ENCODE measurements at places on chromosomes 12 and 14.

DNA sequence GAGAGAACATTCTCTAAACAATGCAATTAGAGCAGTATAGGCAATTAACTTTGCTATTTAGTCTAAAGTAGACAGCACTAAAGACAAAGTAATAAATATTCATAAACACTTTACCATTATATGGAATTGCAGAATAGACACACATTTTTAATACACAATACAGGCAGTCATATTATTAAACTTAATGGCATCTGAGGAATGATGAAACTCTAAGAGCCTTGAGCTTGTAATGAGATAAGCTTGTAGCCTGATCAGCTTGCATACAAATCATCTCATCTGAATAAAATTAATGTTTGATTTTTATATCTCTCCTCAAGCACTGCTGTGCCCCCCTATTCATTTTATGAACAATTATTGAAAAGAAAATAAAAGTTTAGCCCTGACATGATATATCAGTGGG is 107.6 kb downstream of the MGAT4C start:
- no peak for DNase-seq

DNA sequence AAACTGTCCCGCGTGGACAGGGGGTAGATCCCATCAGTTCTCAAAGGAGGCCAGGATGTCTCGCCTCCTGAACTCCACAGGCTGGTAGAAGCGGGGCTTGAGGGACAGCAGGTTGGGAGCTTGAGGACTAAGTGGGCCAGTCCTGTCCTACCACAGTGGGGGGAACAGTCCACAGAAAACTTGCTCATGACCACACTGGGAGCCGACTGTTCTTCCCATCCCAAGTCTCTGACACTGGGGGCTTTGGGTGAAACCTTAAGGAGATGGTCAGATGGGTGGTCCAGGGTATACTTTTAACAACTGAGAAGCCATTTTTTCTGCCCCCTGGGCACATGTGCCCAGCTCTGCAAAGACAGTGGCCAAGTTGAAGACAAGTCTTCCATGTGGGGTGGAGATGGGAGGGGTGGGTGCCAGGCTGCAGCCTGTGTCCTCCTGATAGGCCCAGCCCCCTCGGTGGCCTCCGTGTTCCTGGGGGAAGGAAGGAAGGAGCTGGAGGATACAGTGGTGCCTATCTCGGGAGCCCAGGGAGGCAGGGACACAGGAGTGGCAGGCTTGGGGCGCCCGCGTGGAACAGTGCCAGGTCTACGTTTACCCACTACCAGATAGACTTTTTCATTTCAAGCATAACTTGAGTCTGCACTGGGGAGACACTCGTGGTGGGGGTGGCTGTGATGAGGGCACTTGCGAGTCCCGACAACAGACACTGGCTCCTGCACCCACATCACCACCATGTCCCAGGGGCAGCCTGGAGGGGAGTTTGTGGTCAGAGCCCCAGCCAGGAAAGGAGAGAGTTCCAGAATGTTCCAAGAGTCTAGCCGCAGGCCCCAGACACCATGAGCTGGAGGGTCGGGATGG is 14.7 kb downstream of the RHOF start:
- DNase-seq, result no peak

DNA sequence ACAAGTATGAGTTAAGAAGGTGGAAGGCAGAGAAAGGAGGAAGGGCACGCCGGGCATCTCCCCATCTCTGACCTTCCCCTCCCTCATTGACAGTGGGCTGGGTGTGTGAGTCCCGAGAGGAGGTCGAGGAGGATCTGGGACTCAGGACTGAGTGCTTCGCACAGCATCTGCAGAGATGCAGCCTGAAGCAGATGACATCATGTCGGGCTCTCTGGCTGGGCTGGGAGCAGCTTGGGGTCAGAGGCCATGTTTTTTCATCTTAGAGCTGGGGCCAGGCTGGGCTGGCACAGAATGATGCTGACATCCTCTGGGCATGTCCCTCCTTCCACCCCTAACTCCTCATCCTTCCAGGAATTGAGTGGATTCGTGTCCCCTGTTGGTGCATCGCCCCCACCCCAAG is 43.5 kb downstream of the CMKLR1 start:
- DNase-seq, result no peak

DNA sequence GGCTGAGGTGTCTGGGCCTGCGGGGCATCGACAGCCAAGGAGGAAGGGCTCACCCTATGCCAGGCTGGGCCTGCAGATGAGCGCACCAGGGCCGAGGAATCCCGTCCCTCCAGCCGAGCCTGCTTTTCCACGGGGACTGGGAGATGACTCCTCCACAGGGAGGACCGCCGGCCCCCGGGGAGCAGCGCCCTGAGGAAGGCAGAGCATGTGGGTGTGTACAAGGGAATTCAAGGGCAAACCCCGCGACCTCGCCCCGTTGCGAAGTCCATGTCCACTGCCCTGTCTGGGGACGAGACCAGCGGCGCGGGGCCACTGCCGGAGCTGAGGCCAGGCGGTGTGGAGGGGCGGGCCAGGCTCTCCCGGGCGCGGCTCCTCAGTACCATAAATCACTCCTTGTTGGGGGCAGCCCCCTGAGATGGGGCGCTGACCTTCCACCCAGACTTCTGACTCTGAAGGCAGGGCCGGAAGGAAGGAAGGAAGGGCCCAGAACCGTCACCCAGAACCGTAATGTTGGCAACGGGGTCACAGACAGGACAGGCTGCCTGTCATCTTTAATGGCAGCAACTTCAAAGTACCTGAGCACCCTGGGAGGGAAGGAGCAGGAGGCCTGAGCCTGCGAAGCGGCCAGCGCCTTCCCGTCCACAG is 52.5 kb downstream of the RNF34 start:
- no peak for DNase-seq

DNA sequence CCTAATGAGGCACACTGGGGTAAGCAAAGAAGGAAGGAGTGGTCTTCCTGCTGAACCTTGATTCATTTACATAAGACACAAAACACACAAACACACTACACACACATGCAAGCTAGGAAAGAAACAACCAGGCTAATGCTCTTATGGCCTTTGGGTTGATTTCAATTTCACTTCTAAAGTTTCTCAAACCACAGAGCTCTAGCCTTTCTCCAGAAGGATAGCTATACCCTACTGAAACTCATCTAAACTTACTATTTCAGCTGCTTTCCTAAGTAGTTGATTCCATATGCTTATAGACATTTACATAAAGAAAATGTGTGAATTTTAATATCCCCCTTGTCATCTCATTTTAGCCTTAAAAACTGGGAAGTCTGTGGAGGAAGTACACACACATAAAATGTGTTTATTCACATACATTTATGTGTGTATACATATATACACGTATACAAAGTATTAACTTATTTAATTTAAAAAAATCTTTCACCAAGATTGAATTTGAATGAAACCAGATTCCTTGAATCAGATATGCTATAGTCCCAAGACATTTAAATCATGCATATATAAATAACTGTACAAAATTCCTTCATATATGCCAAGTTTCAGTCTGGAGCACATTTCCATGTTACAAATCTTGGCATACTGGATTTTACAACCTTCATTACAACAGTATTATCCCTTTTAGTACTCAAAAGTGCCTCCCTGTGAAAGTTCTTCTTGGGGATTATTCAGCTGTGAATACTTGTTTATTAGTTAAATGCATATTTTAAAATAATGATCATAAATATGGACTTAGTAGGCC is 231.8 kb upstream of the NPAS3 start:
- no peak for DNase-seq

- DNase-seq, result no peak
Measured at GRCh38 chr12:128026696-128027574, 240.0 kb upstream of the TMEM132C start.

DNA sequence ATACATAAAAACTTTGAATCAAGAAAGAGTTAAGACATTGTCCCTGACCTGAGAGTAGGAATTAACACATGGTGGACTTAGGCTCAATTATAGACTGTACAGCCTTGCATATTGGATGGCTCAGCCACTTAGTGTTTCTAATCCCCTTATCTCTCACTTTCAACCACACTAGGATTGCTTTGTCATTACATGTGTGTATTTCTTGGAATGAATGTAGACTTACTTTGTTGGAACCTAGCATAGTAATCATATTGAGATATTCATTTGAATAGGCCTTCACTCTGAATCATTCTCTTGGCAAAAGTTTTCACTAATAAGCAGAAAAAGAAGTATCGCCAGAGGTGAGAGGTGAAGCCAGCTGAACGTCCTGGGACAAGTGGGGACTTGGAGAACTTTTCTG is 1973.9 kb upstream of the FLRT2 start:
- no peak for DNase-seq

DNA sequence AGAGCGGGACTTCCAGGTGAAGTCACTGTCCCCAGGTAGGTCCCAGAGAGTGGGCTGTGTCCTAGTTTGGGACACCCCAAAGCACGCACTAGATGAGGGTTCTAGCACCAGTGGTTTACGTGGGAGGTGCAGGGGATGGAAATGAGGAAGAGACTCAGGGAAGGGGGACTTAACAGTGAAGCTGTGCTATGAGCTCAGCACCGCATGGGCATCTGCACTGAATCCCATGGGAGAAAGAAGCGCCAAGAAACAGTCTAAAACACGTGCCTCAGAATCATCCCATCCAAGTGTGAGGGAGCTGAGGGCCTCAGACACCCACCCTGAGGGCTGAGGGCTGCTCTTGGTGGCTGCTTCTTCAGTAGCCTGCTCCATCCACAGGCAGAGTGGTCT is 71.5 kb upstream of the ZFP36L1 start:
- no peak for DNase-seq

- DNase-seq, result no peak
Measured at GRCh38 chr14:100393906-100394732, 71.0 kb downstream of the SLC25A47 start.

DNA sequence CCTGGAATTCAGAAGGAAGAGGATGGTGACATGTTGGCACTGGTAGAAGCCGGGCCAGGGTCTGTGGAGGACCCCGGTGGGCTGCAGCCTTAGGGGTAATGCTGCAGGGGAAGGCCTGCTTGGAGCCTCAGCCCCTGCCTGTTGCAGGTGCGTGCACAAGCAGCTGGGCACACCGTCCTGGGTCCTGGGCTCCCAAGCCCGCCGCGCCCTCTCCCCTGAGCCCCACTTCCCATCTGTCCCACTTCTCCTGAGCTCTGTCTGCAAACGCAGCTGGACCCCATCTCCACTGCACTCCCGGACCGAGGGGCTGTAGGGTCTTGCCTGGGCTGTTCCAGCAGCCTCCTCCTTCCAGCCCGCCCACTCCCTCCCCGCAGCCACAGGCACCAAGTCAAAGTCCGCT is 116.8 kb downstream of the GLT1D1 start:
- no peak for DNase-seq

DNA sequence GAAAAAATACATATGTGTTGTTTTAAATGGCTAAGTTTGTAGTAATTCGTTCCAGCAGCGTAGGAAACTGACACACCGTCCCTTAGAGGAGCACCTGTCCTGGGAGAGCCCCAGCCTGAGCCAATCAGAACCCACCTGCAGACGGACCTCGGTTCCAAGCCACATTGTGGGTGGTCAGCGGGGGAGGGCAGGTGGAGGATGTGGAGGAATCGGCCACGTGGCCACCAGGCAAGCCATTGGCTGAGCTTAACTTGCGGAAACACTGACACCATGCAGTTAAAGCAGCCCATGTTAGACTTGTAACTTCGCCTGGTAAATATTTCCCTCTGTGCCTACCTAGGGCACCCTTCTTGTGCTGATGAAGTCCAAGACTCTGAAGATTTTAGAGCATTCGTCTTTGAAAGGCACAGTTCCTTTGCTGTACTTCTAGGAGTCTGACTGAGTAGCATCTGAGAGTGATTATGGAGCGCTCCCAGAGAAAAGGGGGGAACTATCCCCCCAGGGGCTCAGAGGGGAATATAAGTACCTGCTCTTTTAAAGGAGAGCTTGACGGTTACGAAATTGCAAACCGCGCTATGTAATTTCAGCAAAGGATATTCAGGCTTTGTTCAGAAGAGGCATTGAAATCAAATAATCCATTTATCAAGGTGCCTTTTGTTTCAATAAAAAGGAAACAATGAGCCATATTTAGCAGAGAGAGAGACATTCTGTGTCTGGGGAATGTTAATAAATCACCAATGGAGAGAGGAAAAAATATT is 135.7 kb downstream of the TMEM132C start:
- no peak for DNase-seq

- no peak for DNase-seq
Measured at GRCh38 chr12:132866251-132866828, 21.1 kb downstream of the CHFR start.

GRCh38 chr14:87940382-87940781 is 52.6 kb downstream of the GALC start:
- no peak for DNase-seq

DNA sequence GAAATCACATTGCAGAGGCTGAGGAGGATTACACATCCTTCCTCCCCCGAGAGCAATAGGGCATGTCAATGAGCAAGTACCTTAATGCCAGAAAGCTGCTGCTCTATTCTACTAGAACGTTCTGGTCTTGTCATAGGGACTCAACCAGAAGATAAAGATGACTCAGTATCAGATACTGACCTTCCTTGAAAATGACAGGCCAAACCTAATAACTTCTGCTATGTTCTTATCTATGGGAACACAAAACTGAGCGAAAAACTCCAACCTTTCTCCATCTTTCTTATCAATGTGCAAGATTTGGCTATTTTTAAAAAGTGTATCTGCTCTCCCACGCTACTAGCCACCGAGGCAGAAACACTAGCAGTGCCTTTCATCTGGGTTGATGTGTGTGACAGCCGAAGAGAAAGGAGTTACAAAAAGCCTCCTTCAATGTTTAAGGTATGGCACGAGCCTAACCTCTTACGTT is 5.5 kb downstream of the CCDC92 start:
- DNase-seq, result no peak

GRCh38 chr12:113936460-113936859 is 29.7 kb downstream of the RBM19 start:
- DNase-seq, result no peak

DNA sequence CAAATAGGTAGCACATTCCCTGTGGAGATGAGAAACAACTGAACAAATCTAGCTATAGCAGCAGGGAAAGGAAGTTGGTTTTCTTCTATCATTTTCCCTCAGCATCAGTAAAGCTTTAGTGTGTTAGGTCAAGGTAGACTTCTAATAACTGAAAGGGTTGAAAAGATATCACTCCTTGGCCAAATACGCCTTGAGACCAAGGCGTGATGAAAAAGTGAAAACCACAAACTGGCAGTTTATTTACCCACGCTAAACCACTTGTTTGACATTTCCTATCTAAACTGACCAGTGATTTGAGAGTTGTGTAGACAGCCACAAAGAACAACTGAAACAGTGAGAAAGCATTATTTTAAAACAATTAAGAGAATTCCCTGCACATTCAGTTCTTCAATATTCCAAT is 99.6 kb upstream of the SOX5 start:
- DNase-seq, result no peak

DNA sequence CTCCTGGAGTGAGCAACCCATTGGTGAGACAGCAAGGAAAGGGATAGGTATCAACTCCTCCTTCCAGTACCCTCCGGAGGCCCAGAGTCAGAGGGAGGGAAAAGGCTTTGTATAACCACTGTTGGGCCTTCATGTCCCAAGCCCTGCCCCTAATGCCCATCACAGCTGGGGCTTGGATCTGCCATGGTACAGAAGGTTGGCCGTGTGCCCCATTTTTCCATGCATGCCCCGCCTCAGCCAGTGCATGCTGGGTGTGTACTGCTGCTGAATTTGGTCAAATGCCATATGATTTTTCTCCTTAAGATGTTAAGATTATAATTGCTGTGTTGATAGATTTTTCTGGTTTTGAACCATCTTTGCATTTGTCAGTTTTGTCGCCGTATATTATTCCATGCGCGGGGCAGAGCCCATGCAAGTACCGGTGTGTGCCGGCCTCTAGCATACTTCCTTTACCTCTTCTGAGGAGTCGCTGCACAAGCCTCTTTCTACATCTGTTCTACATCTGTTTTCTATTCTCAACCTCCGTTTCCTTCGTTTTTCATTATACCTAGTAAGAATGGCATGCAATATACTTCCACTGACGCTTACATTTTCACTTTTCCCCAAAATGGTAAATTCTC is 26.6 kb downstream of the PPP2R5C start:
- no peak for DNase-seq

GRCh38 chr12:55938826-55939501 is 8.0 kb downstream of the DGKA start:
- peak; percentile 52 for DNase-seq

Measured in stimulated activated naive CD8-positive, alpha-beta T cell treated with anti-CD3 and anti-CD28 coated beads, Interleukin-15, amount 100 ng/mL, for 72 hours (primary cell).